ENCODE measurements at places on chromosomes 4 and X. TPM values are rescaled to one million over a fixed set of nuclear protein-coding genes. Genes with fewer than 3 reads are reported as not detected.

- DNase-seq, result no peak
- no peaks in the 10 kb centered on the region for H3K27me3 ChIP-seq
- H3K4me3 ChIP-seq, result no peak overlapping the region
- no peaks in the 10 kb centered on the region for H3K36me3 ChIP-seq
Observed at GRCh38 chrX:97763391-97763790, 879.7 kb downstream of the RPA4 start.

The UGT8 gene
- total RNA-seq, result not detected

DNA sequence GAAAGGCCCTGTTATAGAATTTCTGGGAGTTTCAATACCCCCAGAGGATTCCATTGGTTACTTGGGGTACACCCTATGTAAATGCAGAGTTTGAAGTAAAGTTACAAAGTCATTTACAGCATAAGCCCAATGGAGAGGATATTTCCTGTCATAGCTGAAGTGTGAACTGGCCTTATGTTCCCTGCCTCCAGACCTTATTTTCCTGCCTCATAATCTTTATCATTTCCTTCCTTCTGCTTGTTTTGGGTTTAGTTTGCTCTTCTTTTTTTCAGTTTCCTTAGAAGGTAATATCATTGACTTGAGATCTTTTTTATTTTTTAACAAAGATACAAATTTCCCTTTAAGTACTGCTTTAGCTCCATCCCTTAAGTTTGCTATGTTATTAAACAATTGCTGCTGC is 85.4 kb downstream of the PPEF1 start:
- DNase-seq, result no peak
- H3K4me1 ChIP-seq, result no peaks in the 10 kb centered on the region
- no peaks in the 10 kb centered on the region for H3K36me3 ChIP-seq
- no peak overlapping the region for H3K27ac ChIP-seq
- no peaks in the 10 kb centered on the region for H3K27me3 ChIP-seq
- no peak overlapping the region for H3K4me3 ChIP-seq

DNA sequence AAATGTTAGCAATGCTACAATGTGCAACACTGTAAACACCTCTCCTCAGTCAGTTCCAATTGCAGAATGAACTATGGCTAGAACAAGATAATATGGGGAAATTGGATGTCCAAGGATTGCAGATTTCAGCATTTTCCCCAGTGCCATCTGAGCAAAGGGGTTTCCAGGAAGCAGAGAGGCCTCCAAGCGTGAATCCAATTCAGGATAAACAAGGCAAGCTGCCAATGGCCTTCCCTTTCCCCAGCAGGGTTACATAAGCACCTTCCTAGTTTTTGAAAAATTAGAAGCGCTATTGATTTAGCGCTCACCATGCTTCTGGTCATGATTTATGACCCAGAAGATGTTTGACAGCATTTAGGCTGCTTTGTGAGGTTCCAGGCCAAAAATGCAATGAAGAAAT is 223.0 kb upstream of the GATB start:
- no peaks in the 10 kb centered on the region for H3K36me3 ChIP-seq
- no peak overlapping the region for H3K4me3 ChIP-seq
- no peaks in the 10 kb centered on the region for H3K27me3 ChIP-seq
- H3K27ac ChIP-seq, result no peak overlapping the region

- H3K4me3 ChIP-seq, result no peak overlapping the region
- H3K27me3 ChIP-seq, result no peaks in the 10 kb centered on the region
- DNase-seq, result no peak
Observed at GRCh38 chr4:147929746-147930145, 197.9 kb downstream of the ARHGAP10 start.

- DNase-seq, result no peak
- no peak overlapping the region for H3K27ac ChIP-seq
- no peaks in the 10 kb centered on the region for H3K4me1 ChIP-seq
- H3K36me3 ChIP-seq, result no peaks in the 10 kb centered on the region
Observed at GRCh38 chr4:137015426-137016409, 516.6 kb downstream of the PCDH18 start.

- no peaks in the 10 kb centered on the region for H3K36me3 ChIP-seq
- DNase-seq, result no peak
- H3K27me3 ChIP-seq, result no peaks in the 10 kb centered on the region
- H3K27ac ChIP-seq, result no peak overlapping the region
- peaks cover 7% of the 10 kb centered on the region for H3K4me1 ChIP-seq
Observed at GRCh38 chr4:114286262-114286810, 306.9 kb upstream of the ARSJ start.

Data from fibroblast of lung (primary cell).